ENCODE measurements at places on chromosomes 3 and 15.

- DNase-seq: no peak
These were observed 37.3 kb upstream of the CMTM8 start for GRCh38 chr3:32200992-32201758.

GRCh38 chr3:20125897-20126296 lies 60.1 kb downstream of the SGO1 start:
- DNase-seq: no peak

DNA sequence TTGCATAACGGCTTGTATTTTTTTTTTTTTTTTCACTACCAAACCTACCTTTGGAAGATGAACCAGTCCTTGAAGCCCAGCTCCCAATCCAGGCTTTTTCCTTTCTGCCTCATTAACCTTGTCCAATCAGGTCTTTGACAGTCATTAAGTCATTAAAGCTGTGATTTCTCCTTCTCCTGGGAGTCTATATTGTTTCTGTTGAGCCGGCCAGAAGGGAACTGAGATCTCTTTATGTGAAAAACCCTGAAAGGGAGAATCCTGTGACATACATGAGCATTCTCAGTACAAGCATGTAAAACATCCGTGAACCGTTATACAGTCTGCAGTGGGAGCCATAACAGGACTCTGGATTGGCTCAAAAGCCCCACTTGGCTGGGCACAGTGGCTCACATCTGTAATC lies 40.0 kb downstream of the ZNF589 start:
- DNase-seq: no peak

DNA sequence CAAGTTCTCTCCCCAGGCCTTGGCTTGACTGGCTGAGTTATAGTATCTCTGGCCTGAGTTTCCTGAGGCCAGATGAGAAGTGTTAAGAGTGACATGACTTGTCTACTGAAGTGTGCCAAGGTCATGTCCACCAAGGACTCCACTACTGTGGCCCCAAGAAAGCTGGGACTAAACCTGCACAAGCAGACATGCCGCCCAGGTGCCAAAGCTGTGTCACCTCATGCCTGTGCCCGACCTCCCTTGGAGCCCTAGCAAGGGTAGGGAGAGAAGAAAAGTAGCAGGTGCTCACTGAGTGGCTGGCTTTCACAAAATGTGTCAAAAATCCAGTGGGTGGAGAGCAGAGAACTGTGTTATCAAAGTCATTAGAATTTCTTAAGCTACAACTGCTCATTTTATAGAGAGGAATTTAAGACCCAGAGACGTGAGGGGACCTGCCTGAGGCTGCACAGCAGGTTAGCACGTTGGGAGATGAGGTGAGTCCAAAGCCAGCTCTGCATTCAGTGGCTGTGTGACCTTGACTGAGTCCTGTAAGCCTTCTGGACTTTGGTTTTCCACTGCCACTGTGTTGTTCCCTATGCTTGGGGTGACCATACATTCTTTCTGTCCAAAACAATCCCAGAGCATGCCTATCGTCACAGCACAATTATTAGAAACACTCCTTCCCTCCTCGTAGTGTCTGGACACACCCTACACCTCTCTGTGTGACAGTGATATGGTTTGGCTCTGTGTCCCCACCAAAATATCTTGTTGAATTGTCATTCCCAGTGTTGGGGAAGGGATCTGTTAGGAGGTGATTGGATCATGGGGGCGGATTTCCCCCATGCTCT lies 5.0 kb upstream of the LYSMD4 start:
- DNase-seq: no peak

DNA sequence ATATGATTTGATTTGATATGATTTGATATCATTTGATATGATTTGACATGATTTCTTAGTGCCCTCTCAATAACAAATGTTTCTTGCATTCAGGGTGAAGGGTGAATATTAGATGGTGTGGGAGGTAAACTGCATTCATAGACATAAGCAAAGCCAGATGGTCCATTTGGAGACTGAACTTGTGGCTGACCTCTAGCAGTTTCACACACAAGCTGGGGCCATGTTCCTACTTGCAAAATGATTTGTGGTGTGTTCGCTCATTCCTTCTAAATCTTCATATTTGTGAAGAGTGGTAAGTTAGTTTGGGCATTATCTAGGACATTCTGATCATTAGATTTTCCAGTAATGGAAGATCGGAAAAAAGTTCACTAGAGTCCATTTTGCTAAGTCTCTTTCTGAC lies 40.5 kb upstream of the CCR4 start:
- DNase-seq: peak; percentile 69

DNA sequence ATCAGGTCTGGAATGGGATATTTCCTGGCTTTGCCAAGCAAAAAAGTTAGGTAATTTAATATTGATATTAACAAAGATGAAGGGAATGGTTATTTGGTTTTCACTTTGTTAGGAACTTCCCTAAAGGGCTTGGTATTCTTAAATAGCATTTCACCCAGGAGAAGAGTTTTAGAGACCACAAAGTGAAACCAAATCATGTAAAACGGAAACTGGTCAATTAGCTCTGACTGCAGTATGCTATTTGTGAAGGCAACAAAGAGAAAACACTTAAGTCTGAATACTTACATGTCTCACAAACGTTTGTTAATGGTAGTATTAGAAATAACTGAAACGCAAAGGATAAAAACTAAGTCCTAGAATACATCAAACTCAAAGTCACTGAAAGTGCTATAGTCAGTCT lies 32.4 kb upstream of the SETMAR start:
- DNase-seq: no peak

GRCh38 chr15:48058371-48058770 lies 62.4 kb upstream of the SLC24A5 start:
- DNase-seq: no peak

DNA sequence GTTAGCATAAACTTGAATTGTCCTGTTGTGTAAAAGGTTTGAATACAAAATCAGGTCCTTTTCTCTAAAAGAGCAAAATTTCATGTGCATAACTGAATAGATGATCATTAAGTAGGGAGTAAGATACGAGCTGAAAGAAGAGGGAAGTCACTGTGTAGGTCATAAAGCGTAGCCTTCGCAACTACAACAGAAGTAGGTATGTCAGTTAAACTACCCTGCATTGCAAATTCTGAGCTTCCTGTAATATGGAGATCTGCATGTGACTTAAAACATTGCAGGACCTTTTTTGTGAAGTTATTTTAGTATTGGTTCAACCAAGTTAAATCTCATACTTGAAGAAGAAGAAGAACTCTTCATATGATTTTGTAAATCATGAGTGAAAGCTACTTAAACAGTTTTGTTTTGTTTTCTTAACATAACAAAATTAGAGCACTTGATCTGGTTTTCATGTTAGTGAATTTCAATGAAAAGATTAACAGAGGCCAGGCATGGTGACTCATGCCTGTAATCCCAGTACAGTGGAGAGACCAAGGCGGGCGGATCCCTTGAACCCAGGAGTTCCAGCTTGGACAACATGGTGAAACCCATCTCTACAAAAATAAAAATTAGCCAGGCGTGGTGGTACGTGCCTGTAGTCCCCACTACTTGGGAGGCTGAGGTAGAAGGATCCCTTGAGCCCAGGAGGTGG lies 26.4 kb downstream of the ARMC8 start:
- DNase-seq: no peak

GRCh38 chr15:66429546-66429945 lies 42.8 kb downstream of the MAP2K1 start:
- DNase-seq: no peak

GRCh38 chr15:49379996-49380395 lies 43.0 kb upstream of the FGF7 start:
- no peak for DNase-seq

DNA sequence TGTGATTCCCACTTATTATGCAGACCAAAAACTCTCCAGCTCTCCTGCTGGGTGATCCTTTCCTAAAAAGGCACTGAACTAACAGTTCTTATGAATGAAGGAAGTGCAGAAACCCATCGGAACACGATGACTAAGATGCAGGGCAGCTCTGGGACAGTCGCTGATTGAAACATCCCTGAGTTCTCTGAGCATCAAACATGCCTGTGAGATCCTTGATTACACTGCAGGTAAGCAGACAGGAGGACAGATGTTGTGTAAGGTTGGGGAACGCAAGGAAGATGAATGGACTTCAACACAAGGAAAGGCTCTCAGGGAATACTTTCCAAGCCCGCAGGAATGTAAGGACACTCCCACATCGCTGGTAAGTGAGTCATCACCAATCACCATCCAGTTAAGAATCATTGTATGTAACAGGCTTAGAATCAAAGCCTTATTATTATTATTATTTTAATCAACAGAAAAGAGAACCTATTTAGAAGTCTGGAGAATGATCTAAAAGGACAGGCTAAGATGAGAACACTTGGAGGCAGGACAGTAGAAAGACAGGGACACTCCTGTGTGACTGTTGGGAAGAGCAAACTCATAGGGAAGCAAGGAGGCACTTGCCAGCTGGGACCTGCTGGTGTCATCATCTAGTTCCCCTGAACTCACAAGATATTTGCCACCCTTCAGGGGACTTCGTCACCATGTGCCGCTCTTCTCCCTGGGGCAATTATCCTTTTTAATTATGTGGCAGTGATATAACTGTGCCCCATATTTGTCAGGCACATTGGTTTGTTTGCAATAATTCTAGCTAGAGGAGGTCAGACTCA lies 26.0 kb downstream of the TMEM158 start:
- peak; percentile 74 for DNase-seq

GRCh38 chr15:55389264-55389607 lies 18.9 kb downstream of the CCPG1 start:
- no peak for DNase-seq

DNA sequence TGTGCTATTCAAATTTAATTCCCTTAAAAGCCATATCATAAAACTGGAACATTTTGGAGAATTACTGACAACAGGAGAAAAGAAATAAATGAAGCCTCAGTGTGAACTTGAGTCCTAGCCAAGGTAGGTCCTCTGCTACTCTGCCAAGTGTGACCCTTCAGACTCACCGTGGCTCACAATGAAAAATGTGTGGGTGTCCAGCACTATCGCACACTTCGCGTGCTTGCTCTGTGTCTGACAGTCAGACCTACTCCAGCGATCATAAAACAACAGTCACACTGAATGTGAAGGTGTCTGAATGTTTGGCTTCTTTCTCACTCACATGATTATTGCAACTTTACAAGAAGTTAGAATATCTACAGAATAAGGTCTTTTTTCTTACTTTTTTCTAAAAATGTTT lies 65.8 kb upstream of the TRA2B start:
- DNase-seq: no peak

All from adipocyte (in vitro differentiated cells).